ENCODE measurements at places on chromosomes 12 and 14.

GRCh38 chr12:54725233-54725843 is 77.2 kb upstream of the DCD start:
- peak; percentile 31 for DNase-seq

DNA sequence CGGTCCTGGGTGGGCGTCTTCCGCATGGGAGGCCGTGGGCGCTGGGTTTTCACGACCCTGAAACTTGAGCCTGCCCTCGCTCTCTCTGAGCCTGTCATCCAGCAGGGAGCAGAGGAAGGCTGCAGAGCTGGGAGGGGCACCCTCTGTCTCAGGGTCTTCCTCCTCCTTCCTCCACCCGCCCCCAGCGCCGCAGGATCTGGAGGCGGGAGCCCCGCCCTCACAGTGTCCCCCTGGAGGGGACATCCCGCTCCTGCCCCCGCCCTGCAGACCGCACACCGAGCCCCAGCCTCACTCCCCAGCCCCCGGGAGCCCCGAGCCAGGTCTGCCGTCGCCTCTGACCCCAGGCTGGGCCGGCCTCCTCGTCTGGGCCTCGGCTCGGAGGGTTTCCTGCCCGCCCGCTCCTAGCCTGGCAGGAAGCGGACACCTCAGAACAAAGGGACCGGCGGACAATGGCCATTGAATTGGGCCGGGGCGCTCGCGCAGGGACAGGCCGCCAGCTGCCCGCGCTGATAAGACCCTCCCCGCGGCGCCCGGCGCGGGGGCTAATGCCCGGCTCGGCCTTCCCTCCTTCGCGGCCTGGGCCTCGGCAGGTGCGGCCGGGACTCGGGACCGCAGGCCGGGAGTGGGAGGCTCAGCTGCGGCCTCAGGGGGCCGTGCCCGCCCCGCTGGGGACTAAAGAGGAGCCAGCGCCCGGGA is 15.3 kb upstream of the NUDT14 start:
- DNase-seq, result no peak

- DNase-seq, result no peak
Measured at GRCh38 chr12:118694128-118694775, 287.1 kb upstream of the SRRM4 start.

- DNase-seq, result no peak
Measured at GRCh38 chr14:65242732-65243134, 140.4 kb upstream of the MAX start.

GRCh38 chr14:72503696-72504368 is 390.1 kb downstream of the DPF3 start:
- DNase-seq, result no peak

DNA sequence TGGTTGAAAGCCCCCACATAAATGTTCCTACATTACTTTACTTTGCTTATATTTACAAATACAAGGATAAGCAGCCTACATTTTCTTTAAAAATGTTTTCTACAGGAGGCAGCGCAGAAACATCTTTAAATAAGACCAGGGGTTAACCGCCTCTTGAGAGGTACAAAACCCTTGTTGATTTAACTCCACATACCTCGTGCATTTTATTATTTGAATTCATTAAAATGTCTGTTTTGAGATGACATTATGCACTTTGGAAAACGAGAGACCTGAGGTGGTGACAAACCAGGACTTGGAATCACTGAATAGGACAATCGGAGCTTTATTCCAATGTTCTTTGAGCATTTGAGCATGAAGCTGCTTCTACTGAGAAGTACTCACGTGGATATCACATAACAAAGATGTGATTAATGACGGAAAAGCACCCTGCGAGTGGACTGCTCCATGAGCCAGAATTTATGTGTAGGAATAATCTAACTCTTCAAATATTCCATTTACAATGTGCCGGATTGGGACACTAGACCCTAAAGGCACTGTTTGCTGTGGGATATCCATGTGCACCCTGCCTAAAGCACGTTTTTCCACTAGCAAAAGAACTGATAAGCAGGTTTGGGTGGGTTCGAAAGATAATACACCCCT is 746 bp upstream of the DUSP16 start:
- no peak for DNase-seq

DNA sequence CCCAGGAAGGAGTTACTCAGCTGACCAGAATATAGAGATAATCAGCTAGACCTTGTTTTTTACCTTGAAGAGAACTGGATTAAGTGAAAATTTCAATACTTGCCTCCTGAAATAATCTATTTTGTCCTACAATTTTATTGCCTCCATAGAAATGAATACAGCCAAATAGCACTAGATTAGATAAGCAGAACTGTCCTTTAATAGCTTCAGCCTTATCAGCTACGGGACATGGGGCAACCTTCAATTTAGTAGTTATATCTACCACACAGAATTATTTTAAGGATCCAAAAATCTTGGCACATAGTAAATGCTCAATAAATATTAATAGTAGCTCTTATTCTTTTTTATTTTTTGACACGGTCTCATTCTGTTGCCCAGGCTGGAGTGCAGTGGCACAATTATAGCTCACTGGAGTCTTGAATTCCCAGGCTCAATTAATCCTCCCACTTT is 67.2 kb upstream of the PLEKHG3 start:
- DNase-seq, result no peak

DNA sequence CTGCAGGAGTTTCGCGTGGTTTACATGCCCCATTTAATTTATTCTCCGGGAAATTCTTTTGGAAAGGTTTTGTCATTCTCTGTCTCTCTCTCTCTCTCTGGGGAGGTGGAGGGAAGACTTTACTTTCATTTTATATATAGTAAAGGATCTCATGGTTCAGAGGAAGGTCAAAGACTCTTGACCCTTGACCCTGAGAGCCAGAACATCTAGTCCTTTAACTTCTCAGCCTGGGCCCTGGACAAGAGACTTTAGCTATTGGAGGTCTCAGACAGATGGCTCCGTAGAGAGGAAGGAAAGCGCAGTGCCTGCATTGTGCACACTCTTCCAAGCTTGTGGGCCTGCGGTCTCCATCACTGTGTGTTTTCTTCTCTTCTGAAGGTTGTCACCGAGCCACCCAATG is 43.7 kb downstream of the CCDC92 start:
- no peak for DNase-seq

- DNase-seq, result no peak
Measured at GRCh38 chr12:6355491-6356373, 13.9 kb upstream of the TNFRSF1A start.

DNA sequence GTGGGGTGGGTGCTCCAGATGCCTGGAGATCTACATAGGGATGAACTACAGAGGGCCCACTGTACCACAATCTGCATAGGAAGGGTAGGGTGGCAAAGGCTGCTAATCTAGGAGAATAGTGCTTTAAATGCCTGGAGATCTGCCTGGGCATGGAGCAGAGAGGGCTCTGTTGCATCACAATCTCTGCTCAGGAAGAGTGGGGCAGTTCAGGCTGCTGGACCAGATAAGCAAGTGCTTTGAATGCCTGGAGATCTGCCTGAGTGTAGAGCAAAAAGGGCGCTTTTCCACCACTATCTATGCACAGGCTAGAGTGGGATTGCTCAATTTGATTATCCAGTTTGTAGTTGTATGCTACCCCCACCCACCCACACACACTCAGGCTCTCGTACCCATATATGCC is 886.3 kb upstream of the SEL1L start:
- no peak for DNase-seq

Measured in GM03348 (cell line).